ENCODE measurements at places on chromosomes 6 and 20.

DNA sequence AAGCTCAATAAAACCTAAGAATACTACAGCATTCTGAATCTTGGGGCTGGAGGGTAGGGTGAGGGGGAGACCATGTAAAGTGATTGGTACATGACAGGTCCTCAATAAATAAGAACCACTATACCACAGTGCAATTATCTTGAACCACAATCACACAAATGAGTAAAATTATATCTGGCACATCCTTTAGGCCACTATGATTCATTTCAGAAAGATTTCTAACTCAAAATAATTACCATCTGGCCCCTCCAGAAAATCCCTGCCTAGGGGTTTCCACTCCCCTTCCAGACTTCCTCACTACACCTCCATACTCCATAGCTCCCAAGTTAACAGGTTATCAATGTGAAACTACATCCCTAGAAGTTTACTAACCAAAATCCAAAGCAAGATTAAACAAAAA, 19.7 kb downstream of the AKIRIN2 start:
- no peak for DNase-seq

GRCh38 chr6:5782783-5783547, 223.8 kb downstream of the NRN1 start:
- no peak for DNase-seq

DNA sequence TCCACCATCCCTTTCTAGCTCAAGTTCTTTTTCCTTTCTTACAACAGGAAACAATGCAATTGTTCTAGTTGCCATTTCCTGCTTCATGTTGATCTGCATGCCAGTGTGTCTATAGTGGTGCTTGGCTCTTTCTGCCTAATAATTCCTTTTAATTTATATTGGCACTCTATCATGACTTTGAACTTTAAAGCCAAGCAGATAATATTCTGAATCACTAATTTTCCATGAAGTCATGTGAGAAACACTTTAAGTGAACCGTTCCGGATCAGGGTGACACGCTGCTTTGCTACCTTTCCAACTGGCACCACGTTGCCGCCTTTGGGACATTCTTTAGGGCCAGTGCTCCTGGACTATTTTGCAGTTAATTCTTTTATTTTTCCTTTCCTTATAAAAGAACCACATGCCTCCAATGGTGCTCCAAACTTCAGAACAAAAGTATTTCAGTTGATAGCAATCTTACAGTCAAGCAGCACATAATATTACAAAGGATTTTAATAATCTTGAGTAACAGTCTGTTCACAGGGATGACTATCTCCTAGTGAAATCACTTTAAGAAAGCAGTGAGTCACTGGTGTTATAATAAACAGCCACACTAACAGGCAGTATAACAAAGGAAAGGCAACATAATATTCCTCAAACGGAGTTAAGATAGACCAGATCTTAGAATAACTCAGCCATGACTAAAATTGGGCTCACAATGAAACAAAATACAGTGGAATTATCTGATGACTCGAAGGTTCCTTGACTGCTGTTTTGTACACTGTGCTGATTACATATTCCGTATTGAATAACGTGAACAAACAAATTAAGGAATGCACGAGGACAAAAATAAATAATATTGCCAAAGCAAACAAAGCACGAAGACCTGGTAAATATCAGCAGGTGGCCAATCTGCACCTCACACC, 19.0 kb upstream of the BLOC1S5 start:
- no peak for DNase-seq

DNA sequence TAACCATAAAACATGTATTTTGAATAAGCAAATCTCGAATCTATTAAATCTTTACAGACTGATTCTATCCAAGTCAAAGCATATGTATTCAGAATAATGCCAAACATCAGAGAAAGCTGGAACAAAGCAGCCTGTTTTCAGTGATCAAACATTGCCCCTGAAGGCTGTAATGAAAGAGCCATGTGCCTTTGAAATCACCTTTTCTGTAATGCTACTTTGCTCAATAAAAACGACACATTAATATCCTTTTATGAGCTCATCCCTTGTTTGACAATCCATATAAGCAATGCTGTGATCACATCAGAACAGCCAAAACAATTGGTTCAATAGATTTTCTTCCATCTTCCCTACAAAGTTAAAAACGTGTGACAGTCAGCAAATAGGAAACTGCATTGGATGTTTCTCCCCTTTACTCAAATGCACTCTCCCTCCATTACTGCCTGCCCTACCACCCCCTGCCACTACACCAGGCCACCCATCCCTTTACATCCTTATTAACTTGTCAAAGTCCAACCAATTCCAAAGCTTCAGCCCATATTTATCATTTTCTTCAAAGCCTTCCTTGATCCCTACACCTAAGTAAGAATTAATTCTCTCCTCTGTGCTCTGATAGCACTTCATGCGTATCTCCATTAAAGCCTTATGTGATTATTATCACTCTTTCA, 42.0 kb downstream of the THEMIS start:
- DNase-seq = no peak

GRCh38 chr6:134574491-134574890, 256.6 kb upstream of the SGK1 start:
- DNase-seq = no peak

GRCh38 chr6:129110690-129111343, 227.9 kb downstream of the LAMA2 start:
- no peak for DNase-seq

DNA sequence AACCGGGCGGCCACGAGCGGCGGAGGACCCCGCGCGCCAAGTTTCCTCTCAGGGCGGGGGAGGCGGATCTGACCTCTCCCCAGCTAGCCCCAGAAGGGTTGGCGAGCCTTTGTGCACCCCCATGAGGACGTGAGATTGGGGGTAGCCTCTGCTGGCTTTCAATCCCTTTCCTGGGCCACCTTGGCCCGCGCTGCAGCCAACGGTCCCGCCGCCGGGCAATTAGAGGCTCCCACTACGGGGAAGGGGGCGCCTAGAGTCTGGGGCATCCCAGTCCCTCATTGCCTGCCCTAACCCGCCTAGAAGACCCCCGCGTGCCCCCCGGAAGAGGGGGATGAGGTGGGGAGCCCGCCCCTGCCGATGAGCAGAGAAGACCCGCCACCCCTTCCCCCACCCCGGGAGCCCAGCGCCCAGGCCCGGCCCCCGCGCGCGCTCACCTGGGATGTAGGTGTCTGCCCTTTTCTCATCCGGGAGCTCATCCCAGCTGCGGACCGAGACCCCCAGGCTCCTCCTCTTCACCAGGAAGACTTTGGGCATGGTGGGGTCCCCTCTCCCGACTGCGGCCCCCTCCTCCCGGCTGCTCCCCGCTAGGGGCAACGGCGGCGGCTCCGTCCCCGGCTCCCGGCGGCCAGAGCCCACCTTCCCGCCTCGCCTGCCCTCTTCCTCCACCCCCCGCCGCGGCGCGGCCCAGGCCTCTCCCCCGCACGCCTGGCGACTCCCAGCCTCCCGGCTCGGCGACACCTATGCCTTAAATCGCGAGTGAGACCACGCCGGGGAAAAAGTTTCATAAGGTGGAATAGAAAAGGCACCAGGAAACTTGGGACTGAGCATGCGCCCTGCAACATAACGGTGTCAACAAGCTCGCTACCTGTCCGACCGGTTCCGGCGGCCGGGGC, at the start of gene OVOL2:
TSS of gene OVOL2 (minus strand) at position 816 of the 893 bp plus-strand sequence. CDS start at position 534, 282 bp downstream.
- DNase-seq = peak; percentile 34

DNA sequence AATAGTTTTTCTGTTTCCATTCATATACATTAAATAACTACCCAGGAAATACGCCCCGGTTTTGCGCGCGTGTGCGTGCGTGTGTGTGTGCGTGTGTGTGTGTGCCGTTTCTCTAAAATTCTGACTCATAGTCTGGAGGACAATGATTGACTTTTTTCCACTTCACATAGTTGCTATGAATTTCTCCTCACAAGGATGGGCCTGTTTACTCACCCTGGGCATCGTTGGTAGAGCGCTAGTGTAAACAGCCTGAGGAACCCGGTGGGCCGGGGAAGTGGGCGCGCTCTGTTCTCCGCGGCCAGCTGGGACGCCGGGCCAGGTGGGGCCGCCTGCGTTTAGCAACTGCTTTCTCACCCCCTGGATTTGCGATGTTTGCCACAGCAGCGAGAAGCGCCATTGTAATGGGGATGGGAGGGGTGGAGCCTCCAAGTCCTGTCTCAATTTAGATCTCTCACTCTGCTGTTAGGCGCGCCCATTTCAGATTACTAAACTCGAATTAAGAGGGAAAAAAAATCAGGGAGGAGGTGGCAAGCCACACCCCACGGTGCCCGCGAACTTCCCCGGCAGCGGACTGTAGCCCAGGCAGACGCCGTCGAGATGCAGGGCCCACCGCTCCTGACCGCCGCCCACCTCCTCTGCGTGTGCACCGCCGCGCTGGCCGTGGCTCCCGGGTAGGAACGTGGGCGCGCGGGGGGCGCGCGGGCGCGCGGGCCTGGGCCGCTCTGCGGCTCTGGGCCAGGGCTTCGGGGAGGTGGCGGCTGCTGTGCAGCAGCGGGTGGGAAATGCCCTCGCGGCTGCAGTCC, at the start of gene CD109:
TSS of gene CD109 (plus strand) at position 585 of the 803 bp plus-strand sequence. CDS start at position 598, 13 bp downstream.
- DNase-seq = peak; percentile 45

GRCh38 chr6:56869346-56869745, 85.6 kb upstream of the BEND6 start:
- DNase-seq = no peak

DNA sequence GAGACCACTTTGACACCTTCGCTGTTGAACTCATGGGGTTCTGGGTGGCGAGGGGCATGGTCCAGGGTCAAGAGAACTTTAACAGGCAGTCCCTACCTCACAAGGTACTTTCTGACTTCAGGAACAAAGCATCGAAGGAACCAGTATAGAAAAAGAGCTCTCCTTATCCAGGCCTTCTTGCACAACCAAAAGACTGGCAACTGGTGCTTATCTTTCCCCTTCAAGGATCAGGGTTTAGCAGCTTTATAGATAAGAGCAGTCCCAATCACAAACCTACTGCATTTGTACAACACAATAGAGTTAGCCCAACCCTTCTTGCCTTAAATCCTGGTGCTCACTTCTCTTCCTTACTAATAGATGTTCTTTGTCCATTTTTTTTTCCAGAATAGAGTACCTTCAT, 116.3 kb downstream of the SNX5 start:
- DNase-seq = no peak

GRCh38 chr20:59448851-59449444, 148.5 kb downstream of the EDN3 start:
- DNase-seq = no peak

DNA sequence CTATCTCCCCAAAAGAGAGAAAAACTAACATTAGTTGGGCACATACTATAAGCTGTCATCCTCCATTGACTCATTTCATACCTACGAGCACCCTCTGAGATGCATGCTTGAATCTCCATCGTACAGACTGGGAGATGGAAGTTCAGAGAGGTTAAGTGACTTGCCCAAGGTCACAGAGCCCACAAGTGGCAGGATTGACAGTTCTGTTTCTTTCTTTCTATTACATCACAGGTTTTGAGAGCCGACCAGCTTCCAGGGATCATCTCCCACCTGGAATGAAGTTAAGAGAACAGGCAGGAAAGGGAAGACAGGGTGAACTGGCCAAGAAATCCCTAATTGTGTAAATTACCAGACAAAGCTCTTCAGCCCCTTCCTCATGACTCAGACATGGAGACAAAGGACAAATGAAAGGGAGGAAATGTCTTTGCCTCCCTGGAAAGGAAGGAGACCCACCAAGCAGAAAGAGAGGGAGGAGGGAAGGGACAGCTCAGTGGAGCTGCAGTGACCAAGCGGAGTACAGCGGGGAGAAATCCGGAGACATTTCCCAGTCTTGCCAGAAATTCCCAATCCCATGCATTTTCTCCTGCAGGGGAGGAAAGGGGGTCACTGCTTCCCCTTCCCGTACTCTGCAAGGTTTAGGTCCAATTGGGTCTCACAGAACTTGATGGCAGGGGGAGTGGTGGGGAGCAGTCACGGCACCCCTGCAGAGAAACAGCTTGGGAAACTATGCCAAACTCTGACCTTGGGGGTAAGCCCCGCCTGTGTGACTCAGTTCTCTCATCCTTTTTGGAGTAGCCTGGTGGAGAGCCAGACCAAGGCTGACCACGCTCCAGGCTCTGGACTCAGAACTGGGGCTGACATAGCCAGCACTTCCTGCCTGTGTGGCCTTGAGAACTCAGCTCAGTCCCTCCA, 154.3 kb downstream of the ANKRD60 start:
- DNase-seq = no peak

DNA sequence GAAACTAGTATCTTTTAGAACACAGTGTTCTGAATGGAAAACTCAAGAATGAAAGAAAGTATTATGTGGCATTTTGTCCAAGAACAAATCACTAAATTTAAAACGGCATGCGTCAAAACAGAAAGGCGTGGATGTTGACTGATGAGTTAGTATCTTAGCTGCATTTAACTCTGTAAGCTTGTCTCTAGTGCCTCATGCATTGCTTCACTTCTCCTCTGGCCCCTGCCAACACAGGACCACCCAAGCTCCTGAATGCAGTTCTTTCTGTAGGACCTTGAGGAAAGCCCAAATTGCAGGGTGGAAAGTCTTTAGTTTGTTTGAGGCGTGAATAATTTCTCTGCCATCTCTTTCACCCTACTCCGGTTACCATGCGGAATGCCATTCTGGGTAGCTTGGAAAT, 632.2 kb downstream of the COL12A1 start:
- no peak for DNase-seq

DNA sequence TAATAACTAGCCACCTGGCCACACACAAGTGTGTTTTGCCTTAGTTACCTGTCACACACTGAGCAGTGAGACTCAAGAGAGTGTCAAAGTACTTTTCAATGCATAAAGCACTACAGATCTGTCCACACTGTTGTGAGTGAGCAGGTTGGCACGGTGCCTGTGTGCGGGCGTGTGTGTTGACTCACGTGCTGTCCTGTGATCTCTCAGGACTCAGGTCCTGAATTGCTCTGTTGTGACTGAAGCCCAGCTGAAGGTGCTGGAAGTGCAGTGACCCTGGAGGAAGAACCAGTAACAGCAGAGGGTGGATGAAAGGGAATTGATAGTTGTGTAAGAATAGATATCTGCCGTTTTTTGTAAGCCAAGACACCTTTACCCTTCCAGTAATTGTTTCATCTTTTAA, 18.3 kb downstream of the SLC16A10 start:
- no peak for DNase-seq

DNA sequence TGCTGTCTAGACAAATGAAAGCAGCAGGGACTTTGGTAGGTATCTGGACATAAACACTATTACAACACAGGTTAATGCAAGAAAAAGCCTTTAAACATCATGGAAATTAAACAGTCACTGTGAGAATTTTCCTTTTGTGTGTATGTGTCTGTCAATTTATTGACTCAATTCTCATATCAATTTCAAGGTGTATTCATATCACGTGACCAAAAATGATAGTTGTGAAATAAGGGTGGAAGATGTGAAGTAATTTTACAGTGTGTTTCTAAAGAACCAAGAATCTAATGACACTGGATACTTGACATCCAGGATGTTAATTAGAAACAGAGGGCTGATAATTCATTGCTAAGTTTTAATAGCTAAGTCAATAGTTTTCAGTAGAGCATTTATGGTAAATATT, 244.0 kb downstream of the TMEM242 start:
- DNase-seq = no peak

Data from right renal pelvis (tissue), 4 donors.